Thymus (tissue), 14 donors: ENCODE measurements at places on chromosomes 16 and 17. TPM values are rescaled to one million over a fixed set of nuclear protein-coding genes. Genes with fewer than 3 reads are reported as not detected.

PRR15L gene
- total RNA-seq, result 0.38 TPM

CES3 gene
- total RNA-seq, result 0.09 TPM

CCL1 gene
- total RNA-seq, result 0.71 TPM

GCSH gene
- total RNA-seq, result 13.6 TPM

CACNG1 gene
- 0.42 TPM for total RNA-seq

CCDC200 gene
- not detected for total RNA-seq

CCL7 gene
- total RNA-seq, result 0.47 TPM
